ENCODE measurements at places on chromosomes 11 and 22.

GRCh38 chr11:12125609-12126149 is 15.3 kb downstream of the MICAL2 start:
- no peak for DNase-seq

GRCh38 chr11:79253280-79253679 is 187.6 kb downstream of the TENM4 start:
- no peak for DNase-seq

DNA sequence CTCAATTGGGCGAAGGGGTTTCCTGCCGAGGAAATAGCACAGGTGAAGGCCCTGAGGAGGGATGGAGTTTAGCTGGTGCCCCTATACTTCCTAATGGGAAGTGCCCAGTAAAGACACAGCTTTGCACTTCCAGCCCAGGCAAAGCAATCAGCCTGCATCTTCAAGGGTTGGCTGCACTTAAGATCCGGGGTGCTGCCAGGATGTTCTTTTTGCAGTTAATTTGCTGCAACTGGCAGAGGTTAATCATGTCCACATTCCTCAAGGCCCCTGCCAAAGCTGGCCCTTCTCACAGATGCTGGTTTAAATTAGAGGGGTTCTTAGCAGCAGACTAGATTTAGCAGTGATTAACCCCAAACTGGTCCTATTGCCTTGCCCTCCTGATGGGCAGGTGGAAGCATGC is 137.7 kb upstream of the NAV2 start:
- no peak for DNase-seq

- no peak for DNase-seq
Observed at GRCh38 chr22:22085702-22086500, 103.3 kb upstream of the TOP3B start.

- DNase-seq, result no peak
Observed at GRCh38 chr22:46462726-46463371, 74.6 kb downstream of the CELSR1 start.

- peak; percentile 35 for DNase-seq
Observed at GRCh38 chr11:108511851-108512474, 13.8 kb upstream of the POGLUT3 start.

DNA sequence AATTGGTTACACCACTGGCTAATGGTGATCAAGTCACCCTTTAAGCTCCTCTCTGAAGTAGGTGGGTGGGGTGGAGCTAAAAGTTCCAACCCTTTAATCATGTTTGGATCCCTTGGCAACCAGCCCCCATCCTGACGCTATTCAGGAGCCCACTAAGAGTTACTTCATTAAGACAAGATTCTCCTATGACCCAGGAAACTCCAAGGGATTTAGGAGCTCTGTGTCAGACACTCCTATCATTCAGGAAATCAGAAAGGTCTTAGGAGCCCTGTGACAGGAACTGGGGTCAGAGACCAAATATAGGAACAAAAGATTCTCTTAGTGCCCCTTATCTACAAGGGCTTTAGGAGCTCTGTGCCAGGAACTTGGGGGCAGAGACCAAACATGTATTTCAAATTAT is 141.3 kb downstream of the ATG16L2 start:
- DNase-seq, result no peak

DNA sequence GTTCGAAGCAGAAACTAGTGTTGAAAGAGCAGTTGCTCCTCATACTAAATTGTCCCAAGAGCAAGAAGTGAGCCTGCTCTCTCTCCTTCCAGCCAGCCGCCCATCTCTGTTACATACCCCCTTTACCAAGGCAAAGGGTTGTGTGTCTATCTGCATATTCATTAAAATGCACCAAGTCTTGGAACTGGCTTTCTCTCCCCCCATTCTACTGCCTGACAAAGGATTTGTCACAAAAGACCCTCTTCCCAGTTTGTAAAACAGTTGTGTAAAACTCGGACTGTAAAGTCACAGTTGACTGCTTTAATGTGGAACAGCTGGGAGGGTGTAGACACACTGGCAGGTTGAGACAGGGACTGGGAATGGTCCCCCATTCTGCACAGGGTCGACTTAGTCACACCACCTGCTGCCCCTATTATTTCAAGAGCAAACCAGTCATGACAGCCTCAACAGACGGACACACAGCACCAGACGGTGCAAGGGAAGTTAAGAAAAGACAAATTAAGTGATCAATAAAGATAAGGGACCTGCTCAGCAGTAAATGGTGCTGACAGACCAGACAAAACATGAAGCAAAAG is 60.0 kb upstream of the HTATIP2 start:
- DNase-seq, result no peak

DNA sequence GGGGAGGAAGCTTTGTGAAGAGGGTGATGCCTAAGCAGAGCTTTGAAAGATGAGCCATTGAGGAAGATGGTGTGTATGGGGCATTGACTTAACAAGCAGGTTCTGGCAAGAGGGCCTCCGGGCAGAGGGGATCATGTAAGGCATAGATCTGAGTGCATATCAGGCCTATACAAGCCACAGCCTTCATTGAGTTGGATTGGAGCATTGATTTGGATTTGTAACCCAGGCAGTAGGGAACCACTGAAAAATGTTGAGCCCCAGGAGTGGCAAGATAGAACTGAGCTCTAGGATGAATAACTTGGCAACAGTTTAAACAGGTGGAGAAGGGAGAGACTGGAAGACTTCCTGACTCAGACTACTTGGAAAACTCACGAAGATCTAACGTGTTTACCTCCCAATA is 21.4 kb downstream of the PANX1 start:
- DNase-seq, result no peak

DNA sequence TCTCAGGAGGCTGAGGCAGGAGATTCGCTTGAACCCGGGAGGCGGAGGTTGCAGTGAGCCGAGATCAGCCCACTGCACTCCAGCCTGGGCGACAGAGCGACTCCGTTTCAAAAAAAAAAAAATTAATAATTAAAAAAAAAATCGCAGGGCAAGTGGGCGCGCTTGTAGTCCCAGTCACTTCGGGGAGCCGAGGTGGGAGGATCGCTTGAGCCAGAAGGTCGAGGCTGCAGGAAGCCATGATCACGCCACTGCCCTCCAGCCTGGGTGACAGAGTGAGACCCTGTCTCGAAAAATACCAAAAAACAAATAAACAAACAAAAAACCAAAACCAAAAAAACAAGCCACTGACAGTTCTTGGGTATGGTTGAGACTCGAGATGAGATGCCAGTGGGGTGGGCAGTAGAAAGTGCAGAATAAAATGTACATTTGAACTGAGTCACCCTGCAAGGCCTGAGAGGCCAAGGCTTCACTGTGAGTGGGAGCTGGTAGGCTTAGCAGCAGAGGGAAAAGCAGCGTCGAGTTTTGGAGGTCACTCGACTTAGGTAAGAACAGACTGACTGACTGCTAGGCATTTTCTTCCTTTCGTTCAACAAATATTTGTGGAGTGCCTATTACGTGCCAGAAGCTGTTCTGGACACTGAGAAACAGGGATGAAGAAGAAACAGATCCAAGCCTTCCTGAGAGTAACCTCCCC is 635 bp upstream of the LDHA start:
- DNase-seq, result no peak

DNA sequence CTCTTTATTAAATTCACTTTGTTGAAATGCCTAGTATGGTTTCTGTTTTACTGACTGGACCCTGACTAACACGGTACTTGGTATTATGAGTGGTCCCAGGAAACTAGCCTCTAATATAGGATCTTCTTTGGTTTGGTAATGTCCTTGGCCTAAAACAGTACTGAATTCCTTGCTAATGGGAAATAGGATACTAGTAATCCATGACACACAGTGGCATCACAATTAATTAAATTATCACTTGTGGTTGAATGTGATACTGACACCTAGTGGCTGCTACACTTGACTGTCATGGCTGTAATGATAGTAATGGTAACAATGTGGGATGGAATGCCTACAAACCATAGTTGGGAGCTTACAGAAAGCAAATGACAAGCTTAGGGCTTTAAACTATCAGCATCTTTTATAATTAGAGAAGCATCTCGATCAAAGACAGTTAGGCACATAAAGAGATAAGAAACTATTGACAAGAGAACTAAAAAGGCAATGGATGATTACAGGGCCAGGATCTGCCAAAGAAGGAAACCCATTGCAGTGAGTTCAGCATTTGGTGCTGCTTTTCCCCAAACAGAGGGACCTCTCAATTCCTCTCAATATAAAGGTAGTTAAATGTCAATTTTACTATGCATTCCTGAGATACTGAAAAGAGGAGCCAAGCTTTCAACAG is 8.6 kb downstream of the DNHD1 start:
- DNase-seq, result peak; percentile 27

- DNase-seq, result no peak
Observed at GRCh38 chr11:118321386-118322082, 17.0 kb downstream of the CD3E start.

DNA sequence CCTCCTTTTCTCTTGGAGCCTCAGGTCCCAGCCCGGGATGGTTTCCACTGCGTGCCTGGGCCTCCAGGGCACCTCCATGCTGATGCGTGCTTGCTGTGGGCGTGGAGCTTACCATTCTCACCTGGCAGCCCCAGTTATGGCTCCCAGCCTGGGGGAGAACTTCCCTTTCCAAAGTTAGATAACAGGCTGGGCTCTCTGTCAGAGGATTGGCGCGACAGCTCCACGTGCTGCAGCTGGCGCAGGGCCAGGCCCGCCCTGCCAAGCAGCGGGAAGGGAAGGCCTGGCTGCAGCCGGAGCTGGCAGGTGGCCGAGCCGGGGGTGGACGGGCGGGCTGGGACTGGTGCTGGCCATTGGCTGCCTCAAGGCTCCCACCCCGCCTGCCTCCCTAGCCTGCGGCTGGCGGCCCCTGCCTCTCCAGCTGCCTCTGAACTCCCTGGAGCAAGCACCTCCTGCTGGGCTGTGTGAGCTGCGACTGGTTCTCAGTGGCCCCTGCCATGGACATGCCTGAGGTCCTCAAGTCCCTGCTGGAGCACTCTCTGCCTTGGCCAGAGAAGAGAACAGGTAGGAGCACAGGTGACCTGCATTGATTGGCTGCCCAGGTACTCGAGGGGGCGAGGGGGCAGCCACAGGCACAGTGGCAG is 14.6 kb upstream of the TEF start:
- DNase-seq, result peak; percentile 78

GRCh38 chr22:29003975-29004646 is 57.5 kb downstream of the C22orf31 start:
- DNase-seq, result no peak

GRCh38 chr11:118136801-118137200 is 15.8 kb downstream of the SCN4B start:
- no peak for DNase-seq

DNA sequence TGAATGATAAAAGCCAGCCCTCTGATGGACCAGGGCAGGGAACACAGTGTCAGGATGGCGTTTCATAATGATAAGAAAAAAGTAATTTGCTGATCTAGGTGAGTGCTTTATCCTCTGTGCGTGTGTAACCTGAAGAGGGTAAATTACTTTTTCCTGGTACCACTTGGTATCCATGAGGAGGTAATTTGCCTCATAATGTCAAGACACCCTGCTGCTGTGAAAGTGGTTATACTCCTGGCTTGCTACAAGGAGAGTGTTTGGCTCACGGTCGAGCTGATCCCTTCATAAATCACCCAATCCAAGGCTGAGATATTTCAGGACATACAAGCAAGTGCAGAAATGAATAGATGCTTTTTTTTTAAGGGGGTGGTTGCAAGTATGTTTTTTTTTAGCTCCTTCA is 207.2 kb upstream of the PGR start:
- no peak for DNase-seq

DNA sequence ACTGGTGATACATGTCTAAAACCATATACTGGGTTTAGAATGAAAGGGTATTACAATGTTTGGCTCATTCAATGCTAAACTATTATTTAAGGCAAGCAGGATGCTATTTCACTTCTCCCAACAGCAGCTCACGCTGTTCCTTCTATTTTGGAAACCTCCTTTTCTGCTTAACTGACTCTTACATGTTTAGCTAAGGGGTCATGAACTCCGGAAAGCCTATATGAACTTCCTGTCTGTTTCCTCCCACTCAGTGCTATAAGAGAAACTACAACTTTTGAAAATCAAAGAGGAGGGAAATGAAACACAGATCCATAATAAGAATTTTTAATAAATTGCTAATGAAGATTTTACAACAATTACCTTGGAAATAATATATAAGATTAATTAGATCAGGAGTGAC is 30.9 kb downstream of the SLC36A4 start:
- DNase-seq, result no peak

DNA sequence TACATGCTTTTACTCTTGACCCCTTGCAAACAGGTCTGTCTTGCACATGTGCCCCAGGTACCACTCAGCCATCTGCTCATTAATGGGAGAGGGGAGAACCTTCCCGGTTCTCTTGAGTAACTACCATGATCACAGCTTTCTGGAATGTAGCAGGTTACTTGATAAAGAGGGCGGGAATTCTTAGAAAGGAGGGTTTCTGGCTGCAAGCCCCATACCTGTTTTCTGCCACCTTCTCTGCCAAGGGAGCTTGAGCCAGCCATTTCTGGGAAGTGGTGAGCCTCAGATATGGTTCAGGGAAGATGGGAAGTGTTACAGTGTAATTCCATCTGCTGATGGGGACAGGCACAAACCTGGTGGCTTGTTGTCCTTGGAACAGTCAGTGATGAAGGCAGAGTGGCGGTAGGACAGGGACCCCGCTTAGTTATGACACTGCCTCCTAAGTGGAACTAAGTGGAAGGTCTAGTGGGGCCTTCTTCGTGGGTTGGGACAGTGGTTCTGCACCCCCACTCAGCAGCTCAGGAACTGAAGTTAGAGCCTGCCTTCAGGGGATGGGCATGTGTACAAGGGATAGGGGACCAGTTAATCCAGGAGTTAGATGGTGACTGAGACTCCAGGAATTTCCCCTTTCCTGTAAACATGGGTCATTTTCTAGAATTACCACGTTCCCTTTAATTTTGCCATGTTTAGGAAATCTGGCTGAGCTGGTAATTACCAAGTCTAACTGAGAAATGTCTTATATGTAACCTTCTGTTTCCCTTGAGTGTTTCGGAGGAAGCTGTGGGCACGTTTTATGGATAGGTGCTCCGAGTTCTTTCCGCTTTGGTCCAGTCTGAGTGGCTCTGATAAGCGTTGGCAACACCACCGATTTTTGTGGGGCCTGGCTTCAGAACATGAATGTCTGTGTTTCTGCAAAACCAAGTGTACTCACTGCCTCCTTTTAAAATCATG is 35.3 kb downstream of the BCR start:
- DNase-seq, result no peak

- DNase-seq, result no peak
Observed at GRCh38 chr11:72616655-72617054, 57.6 kb downstream of the PDE2A start.

DNA sequence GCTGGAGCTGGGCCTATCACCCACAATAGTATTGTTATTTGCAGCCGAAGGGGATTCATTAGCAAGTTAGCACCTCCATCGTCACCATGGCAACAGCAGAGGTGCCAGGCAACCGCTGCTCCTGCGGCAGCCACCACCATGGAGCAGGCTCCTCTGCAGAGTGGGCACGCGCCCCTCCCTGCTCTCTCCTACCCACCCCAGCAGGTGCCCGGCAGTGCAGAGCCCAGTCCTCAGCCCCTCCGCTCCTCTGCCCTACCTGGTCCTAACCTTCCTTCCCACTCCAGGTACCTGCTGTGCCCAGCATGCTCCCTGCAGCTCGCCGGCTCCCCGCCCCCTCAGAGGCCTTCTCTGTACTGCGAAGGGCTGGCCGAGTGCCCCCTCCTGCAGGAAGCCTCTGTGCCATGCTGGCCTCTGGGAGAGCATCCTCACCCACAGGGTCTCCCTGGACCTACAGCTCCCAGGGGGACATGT is 3.6 kb downstream of the DUSP8 start:
- no peak for DNase-seq
